ENCODE measurements at places on chromosomes 7 and 10. TPM values are rescaled to one million over a fixed set of nuclear protein-coding genes. Genes with fewer than 3 reads are reported as not detected.
A peak's percentile ranks its signal among the peaks of the same experiment; 100 is the strongest.

- peak; percentile 5 for DNase-seq
These were observed 40.6 kb downstream of the GSDME start for GRCh38 chr7:24716480-24717246.

- DNase-seq: no peak
These were observed 4.3 kb downstream of the PDCD4 start for GRCh38 chr10:110876000-110876399.

DNA sequence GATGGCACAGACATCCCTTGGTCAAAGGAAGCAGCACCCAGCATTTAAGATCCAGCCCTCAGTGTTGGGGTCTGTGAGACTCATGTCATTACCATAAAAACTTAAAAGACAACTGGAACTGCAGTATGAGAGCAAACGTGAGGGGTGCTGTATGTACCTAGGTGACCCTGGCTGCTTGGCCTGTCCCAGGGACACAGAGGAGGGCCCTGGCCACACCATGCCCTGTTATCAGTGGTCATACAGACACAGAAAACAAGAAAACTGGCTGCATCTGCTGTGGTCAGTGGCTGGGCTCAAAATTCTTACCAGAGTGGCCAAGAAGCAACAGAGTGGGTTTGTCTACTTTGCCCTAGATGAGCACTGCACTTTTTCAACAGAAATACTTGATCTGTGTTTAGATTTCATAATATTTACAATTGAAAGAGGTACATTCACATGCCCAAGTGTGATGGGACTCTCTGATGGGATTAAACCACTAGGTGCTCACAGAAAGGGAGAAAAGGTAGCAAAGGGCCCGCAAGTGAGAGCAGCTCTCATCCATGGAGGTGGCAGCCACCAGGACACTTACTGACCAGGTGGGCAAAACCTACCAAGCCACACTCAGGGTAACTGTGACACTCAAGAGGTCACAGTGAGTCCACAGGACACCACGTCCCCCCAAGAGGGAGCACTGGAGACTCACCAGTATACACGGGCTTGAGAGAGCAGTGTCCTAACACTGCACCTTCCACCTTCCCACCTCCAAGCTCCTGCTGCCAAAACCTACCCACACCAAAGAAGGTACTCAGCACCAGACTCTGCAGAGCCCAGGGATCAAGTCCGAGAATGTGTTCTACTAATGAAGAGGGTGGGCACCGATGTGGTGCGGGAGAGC lies 68.1 kb upstream of the CAMK2B start:
- DNase-seq: no peak

DNA sequence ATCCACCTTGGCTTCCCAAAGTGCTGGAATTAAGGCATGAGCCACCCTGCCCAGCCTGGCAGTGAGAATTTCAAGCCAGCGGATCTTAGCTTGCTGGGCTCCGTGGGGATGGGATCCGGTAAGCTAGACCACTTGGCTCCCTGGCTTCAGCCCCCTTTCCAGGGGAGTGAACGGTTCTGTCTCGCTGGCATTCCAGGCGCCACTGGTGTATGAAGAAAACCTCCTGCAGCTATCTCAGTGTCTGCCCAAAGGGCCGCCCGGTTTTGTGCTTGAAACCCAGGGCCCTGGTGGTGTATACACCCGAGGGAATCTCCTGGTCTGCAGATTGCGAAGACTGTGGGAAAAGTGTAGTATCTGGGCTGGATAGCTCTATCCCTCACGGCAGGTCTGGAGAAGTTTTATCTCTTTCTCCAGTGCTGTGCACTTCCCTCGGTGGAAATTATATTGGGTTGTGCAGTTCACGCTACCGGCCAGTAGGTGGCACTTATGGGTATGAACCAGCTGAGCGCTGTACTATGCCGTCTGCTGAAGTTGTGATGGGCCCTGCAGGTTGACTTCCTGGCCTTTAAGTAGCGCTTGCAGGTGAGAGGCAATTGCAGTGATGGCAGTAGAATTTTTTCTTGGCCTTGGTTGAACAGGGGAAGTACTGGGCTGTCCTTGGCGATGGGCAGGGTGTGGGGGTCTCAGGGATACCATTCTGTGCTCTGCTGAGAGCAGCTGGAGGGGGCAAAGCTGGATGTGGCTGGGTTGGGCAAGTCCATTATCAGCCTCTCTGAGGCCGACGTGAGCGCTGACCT lies 138.0 kb upstream of the MTPN start:
- peak; percentile 78 for DNase-seq

GRCh38 chr7:155410431-155410830 lies 47.5 kb upstream of the EN2 start:
- no peak for DNase-seq

DNA sequence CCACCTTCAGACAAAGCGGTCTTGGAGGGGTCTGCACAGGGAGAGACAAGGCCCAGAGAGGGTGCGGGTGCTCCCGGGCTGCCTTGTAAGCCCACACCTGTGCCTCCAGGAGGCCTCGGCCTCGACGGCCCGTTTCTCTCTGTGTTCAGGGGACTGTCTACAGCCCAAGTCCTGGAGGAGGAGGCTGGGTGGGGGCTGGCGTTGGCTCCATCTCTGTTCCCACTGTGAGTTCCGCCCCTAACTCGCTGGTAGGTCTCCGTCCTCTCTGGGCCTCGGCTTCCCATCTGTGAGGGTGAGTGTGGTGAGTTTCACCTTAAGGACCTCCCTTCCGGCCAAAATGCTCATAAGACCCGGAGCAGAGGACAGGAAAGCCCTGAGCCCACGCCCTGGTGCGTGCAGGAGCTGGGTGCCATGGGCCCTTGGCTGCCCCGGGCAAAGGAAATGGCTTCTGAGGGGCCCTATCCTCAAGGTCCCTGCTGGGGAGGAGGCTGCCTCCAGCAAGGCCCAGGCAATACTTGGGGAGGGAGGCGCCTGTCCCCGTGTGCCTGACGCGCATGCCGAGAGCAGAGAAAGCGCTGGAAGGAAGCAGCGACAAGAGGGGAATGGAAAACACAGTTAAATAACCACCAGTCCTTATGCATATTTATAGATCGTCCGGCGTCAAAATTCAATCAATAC lies 276.8 kb downstream of the ELFN1 start:
- DNase-seq: no peak

DNA sequence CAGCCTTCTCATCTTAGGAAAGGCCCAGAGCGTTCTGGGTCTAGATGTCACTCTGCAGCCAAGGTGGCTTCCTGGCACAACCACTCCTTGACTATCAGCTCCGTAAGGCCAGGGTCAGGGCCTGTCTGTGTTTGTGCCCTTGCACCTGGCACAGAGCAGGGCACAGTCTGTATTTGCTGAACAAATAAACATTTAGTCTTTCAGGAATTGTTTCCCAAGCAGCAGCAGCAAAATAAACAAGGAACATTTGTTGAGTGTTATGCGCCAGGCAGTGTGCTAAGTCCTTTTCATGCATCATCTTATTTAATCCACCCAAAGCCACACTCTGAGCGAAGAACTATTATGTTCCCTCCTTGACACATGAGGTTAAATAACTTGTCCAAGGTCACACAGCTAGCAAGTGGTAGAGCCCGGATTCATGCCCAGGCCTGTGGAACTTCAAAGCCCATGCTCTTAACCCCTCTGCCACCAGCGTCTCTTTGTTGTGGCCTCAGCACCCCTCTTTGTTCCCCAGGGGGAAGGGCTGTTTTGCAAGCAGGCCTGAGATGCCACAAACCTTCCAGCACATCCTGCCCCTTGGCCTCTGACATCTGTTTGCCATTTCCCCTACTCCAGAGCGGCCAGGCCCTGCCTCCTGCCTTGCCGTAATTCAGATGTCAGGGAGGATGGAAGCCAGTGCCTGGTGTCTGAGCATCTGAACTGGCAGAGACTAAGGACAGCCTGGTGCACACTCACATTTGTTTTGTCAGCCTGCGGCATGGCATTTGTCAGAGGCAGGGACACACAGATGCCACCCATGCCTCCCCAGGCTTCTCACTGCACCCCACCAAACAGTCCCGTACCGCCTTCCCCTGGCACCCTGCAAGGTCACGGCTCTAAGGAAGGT lies 325.8 kb upstream of the ZMIZ1 start:
- DNase-seq: no peak

- DNase-seq: no peak
These were observed 13.5 kb downstream of the ECHDC3 start for GRCh38 chr10:11755512-11756263.

DNA sequence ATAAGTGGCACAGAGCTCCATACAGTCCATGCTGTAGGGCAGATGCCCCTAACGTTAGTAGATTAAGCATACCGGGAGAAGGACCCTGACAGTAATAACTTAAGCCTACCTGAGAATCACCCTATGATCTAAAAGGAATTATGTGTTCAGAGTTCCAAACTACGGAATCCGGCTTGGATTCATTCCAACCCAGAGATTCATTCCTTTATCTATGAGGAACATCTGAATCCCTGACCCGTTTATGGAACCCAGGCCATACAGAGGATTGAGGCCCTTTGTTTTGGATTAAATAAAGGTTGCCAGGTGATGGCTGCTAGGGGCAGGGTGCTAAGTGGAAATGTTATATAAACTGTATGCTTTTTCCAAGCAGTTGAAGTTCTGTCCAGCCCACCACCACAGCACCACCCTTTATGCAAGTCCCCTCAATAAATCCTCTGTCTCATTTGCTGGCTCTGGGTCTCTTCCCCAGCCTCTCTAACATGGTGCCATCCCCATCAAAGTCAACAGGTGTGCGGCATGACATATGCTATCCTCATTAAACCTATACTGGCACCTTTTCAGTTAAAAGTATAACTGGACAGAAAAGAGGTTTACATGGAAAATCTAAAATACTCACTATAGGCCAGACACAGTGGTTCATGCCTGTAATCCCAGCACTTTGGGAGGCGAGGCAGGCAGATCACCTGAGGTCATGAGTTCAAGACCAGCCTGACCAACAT lies 9.1 kb upstream of the ANAPC16 start:
- no peak for DNase-seq

GRCh38 chr10:21527598-21528235 lies 2.2 kb upstream of the SKIDA1 start:
- no peak for DNase-seq

DNA sequence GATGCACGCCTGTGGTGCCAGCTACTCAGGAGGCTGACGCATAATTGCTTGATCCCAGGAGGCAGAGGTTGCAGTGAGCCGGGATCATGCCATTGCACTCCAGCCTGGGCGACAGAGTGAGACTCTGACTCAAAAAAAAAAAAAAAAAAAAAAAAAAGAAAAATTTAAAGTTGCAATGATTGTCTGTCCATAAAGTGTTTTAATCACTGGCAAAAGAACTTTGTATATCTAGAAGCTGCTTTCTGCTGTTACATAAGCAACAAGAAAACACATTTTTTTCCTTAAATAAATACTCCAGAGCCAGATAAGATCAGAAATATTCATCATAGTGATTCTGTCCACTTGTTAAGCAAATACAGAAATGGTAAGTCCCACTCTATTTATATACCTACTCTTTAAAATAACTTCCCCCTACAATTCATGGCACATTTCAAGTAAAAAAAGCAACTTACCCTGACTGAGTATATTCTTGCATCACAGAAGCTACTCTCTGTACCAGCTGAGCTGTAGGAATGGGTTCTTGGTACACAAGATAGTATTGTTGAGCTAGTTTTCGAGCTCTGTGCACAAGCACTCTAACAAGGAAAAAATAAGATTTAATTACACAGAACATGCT lies 7.6 kb downstream of the PSMA2 start:
- no peak for DNase-seq

DNA sequence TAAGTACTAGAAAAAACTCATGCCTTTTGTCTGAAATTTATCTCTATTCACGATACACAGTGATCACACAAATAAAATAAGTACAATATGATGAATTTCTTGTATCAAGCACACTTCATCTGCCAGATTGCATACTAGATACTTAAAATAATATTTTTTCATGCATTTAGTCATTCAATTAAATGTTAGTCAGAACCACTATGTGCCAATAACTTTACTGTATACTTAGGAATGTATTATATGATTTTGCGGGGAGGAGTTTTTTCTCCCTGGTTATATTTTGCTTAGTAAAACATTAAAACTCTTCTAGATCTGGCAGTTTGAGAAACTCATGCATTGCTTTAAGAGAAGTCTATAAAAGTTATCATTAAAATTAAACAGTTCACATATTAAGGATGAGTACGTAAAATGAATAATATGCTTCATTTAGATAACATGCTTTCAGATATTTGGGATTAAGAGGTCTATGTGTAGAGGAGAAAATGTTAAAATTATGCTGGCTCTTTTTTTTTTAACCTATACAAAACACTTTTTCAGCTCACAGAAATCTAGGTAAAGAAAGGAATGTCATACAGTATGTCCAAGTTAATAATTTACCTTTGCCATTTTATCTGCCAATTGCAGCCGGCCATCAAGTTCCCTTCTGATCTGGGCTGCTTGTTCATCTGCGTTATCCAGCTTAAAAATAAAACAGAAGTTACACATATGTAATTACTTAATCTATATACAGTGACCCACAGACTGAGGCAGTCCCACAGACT lies 70.1 kb downstream of the RNF133 start:
- no peak for DNase-seq

DNA sequence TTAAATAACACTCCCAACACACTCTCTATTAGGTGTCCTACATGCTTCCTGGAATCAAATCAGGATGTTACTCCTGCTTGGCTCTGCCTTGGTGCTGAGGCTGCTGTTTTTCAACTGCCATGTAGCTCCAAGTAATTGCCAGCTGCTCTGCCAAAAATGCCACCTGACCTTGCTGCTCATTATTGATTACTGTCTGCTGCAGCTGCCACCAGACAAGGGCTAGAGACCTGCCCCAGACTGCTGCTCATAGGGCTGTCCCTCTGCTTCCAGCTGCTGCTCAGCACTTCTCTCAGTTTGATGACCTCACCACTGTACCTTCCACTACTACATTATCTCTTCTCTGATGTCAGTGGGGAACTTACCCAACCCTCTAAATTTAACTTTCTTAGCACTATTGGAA lies 102.5 kb downstream of the PCLO start:
- DNase-seq: peak; percentile 51

- no peak for DNase-seq
These were observed 61.7 kb upstream of the UBE3C start for GRCh38 chr7:157077021-157077420.

DNA sequence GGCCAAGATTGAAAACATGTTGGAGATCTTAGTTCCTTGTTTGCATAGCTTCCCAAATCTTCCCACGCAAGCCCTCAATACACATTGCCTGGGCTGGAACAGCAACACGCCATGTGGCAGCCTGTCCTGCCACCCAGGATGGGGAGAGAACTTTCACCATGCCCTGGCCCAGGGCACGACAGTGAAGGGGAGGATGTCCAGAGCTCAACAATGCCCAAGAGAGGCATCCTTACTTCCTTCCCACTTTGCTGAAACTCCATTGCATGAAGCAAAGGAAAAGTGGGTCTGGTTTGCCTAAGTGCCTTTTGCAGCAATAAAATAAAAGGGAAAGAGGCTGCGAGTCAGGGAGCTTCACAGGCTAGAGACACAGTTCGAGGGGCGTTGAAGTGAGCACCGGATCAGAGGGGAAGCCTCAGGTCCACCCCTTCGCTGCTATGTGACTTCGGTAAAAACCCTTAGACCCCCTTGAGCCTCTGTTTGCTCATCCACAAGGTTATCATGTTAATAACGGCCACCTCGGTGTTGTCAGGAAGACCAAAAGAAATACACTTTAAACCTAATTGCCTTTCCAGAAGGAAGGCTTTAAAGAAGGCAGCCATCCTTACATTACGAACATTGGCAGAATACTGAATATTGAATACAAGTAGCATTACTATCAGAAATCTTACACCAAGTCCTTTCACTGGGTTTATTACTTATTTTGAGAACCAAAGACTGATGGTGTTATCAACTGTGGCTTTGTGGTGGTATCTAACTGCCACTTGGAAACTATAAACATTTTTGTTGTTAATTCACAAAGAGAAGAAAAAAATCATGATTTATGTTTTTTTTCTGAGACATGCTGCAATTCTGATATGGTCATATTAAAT lies 133.3 kb downstream of the ICA1 start:
- no peak for DNase-seq

UTF1 gene
- total RNA-seq: not detected

PPP1R17 gene
- total RNA-seq: 2.7 TPM

MMRN2 gene
- total RNA-seq: 33.9 TPM

TSPAN15 gene
- total RNA-seq: 13.6 TPM

POLR2J2 gene
- total RNA-seq: 4.3 TPM

Measured in adrenal gland (tissue), 19 donors.